ENCODE measurements at places on chromosomes 1 and 21. TPM values are rescaled to one million over a fixed set of nuclear protein-coding genes. Genes with fewer than 3 reads are reported as not detected.

The FAM151A gene
- total RNA-seq = not detected

The TCHH gene
- total RNA-seq = 0.12 TPM

DNA sequence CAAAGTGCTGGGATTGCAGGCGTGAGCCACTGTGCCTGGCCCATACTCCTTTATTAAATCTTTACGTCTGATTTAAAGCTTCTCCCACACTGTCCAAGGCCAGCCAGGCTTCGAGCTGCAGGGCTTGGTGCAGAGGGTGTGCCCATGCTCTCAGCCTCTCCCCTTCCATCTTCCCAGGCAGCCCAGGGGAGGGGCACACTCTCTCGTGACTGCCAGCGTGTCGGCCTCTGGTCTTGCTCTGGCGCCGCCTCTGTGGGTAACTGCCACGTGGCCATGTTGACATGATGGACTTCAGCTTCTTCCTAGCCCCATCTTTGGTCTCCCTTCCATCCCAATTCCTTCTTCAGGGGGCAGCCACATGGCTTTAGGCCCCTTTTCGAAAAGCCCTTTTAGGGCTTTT lies 4.7 kb downstream of the GPR137B start:
- no peak overlapping the region for H3K4me3 ChIP-seq
- DNase-seq = no peak
- peaks cover 14% of the 10 kb centered on the region for H3K4me1 ChIP-seq
- H3K36me3 ChIP-seq = peaks cover 6% of the 10 kb centered on the region

- peaks cover 9% of the 10 kb centered on the region for H3K4me1 ChIP-seq
- no peak overlapping the region for H3K27ac ChIP-seq
- DNase-seq = peak; percentile 84
- no peak overlapping the region for H3K4me3 ChIP-seq
These were observed 15.0 kb upstream of the MTARC2 start for GRCh38 chr1:220733086-220733601.

DNA sequence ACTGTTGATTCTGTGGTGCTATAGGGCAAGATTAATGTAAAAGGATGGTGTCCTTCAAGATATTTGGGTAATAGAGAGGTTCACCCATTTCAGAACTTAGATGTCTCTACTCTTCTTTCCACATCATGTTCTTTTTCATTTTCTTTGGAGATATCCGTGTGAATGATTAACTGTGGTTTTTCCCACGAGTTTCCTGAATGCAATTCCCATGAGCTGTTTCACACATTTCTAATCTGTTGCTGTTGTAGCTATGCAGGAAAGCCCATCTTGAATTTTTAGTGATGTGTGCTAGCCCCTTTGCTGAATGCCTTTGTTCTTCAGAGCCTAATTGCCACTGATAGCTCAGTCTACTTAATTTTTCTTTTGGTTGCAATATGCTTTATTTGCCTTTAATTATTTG lies 27.6 kb downstream of the SNX27 start:
- DNase-seq = no peak
- H3K27ac ChIP-seq = no peak overlapping the region
- no peaks in the 10 kb centered on the region for H3K27me3 ChIP-seq
- H3K4me3 ChIP-seq = no peak overlapping the region
- H3K4me1 ChIP-seq = peaks cover 10% of the 10 kb centered on the region

DNA sequence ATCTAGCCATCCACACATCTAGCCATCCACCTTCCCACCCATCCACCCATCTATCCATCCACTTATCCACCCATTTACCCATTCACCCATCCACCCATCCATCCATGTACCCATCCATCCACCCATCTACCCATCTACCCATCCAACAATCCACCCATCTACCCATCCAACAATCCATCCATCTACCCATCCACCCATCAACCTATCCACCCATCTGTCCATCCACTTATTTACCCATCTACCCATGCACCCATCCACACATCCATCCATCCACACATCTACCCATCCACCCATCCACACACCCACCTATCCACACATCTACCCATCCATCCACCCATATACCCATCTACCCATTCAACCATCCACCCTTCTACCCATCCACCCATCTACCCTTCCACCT lies 238.4 kb downstream of the DYRK1A start:
- DNase-seq = no peak
- H3K4me1 ChIP-seq = no peaks in the 10 kb centered on the region

DNA sequence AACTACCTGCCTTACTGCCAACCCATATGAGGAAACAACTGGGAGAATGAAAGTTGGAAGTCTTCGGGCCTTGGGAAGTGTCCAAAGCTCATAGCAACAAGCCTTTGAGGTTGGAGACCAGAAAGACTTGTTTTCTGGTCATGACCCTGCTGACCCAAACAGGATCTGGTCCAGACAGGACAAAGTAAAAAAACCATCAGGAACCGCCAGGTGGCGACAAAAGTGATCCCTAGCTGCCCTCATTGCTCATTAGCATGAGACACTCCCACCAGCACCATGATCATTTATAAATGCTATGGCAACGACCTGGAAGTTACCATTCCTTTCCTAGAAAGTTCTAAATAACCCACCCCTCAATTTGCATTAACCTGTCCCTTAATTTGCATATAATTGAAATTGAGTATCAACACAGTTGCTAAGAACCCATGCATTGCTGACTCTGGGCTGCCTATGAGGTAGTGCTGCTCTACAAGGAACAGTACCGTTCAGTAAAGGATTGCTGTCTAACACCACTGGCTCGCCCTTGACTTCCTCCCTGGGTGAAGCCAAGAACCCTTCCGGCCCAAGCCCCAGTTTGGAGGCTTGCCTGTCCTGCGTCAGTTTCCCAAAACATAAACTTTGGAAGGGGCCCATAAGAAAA lies 89.0 kb downstream of the URB2 start:
- H3K27ac ChIP-seq = no peak overlapping the region
- H3K27me3 ChIP-seq = peaks cover 6% of the 10 kb centered on the region
- peak; percentile 67 for DNase-seq
- no peaks in the 10 kb centered on the region for H3K36me3 ChIP-seq

- H3K4me3 ChIP-seq = no peak overlapping the region
- peaks cover 10% of the 10 kb centered on the region for H3K4me1 ChIP-seq
- H3K27me3 ChIP-seq = peaks cover 25% of the 10 kb centered on the region
- no peak for DNase-seq
These were observed 3.7 kb upstream of the DVL1 start for GRCh38 chr1:1352786-1353388.

DNA sequence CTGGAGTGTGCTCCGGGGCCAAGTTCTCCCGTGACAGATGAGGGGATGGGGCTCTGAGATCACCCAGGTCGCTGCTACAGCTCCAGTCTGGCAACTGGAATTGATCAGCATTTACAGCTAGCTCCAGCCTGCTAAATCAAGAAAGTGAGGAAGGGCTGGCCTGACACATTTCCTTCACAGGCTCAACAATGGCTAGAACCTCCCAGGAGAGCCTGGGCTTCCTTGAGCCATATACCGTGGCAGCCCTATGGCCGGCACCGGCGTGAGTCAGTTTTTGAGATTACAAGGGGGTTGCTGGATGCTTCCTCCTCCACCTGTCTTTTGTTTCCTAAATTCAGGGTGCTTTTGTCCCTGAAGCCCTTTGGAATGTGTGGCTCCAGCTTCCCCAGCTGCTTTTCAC lies 104.2 kb downstream of the ETS2 start:
- H3K4me3 ChIP-seq = no peak overlapping the region
- no peak for DNase-seq
- H3K36me3 ChIP-seq = no peaks in the 10 kb centered on the region
- peaks cover 2% of the 10 kb centered on the region for H3K27me3 ChIP-seq
- no peak overlapping the region for H3K27ac ChIP-seq

GRCh38 chr1:180925471-180926051 lies 12.9 kb downstream of the KIAA1614 start:
- peaks cover 7% of the 10 kb centered on the region for H3K27me3 ChIP-seq
- H3K4me1 ChIP-seq = no peaks in the 10 kb centered on the region
- H3K36me3 ChIP-seq = no peaks in the 10 kb centered on the region

- H3K36me3 ChIP-seq = peaks cover 1% of the 10 kb centered on the region
- H3K4me3 ChIP-seq = no peak overlapping the region
- DNase-seq = no peak
- no peak overlapping the region for H3K27ac ChIP-seq
- no peaks in the 10 kb centered on the region for H3K27me3 ChIP-seq
These were observed 80.3 kb downstream of the OSBPL9 start for GRCh38 chr1:51697166-51697565.
